Suppressor macrophage treated with lipopolysaccharide for 1 hour (primary cell): ENCODE measurements at places on chromosomes 11 and 22.

- no peak for DNase-seq
These were observed at the start of gene OR10S1 for GRCh38 chr11:123977731-123978347. OR10S1 (minus strand) TSS chr11:123977781; CDS start chr11:123977664, 117 bp downstream.

- DNase-seq: peak; percentile 29
These were observed 40.2 kb downstream of the DIXDC1 start for GRCh38 chr11:111977146-111978027.

- DNase-seq: no peak
These were observed 23.4 kb downstream of the SYN3 start for GRCh38 chr22:33034753-33035152.

GRCh38 chr22:38783095-38783615, 10.8 kb downstream of the DNAL4 start:
- no peak for DNase-seq

DNA sequence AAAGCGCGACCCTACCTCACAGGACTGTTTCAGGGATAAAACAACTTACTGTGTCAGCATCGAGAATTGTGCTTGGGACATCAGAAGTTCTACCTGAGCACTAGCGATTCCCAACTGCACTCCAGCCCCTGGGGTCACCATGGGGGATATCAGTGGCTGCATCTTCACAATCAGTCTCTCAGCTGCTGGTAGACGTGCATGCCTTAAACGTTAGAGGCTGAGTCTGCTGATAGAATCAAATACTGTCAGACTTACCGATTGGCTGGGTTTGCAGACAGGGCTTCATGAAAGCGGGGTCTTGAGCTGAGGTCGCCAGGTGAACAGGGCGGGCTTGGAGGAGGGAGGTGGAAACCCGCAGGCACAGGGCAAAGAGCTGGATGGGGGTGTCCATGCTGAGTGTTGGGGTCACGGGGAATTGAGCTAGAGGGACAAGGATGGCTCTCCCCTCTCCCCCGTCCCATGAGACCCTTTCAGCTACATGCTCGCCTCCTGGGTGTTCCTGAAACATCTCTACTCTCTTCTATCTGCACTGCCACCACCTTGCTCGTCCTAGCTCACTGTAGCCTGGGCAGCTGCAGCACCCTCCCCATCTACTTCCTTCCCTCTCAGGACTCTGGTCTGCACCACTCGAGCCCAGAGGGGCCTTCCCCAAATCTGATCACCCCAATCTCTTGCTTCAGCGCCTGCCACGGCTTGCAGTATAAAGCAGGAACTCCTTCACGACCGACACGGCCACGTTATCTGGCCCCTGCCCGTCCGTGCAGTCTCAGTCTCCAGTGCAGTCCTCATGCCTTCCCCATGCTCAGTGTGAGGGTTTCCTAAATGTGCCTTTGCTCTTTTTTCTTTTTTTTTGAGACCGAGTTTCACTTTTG, 43.5 kb downstream of the ST14 start:
- DNase-seq: peak; percentile 9

DNA sequence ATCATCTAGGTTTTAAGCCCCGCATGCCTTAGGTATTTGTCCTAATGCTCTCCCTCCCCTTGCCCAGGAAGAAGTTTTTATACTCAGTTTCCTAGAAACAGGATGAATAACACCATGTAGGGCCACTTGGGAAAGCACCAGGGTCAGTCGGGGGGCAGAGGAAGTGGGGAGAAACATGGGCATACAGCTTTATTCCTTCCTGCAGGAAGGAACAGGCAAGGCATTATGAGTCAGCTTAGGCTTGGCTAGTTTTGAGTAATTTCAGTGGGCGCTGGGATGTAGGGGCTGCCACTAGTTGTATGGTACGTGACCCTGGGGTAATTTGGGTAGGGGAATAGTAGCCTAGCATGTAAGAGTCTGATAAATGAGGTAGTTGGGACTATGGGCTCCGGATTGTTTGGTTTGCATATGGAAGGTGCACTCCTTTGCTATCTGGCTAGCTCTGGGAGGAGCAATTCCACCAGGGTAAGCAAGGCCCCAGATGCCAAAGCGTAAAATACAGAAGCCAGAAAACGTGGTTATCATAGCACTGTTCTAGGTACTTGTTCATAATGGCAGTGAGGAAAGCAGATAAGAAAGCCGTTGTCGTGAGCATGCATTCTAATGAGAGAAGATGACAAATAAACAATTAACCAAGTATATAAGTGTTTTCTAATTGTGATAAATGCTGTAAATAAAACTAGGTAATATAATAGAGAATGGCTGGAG, 24.8 kb downstream of the ACER3 start:
- peak; percentile 92 for DNase-seq

DNA sequence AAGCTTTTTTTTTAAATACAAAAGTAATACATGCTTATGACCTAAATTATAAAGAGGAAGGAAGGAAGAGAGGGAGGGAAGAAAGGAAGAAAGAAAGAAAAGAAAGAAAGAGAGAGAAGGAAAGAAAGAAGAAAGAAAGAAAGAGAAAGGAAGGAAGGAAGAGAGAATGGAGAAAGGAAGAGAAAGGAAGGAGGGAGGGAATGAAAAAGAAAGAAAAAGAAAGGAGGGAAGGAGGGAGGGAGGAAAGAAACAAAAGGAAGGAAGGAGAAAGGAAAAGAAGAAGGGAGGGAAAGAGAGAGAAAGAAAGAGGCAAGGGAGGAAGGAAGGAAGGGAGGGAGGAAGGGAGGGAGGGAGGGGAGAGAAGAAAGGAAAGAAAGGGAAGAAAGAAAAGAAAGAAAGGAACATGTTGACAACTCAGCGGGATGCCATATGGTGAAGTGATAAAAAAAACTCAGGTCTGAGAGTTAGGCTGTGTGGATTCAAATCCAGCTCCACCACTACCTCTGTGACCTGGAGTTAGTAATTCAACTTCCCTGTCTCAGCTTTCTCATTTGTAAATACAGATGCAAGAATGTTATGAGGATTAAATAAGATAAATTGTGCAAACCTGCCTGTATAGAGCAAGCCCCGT, 9.6 kb upstream of the EED start:
- no peak for DNase-seq
